Natural killer cell treated with Interleukin-12 subunit alpha and Interleukin-12 subunit beta and Interleukin-15 and Interleukin-18, amount 100 ng/mL, for 72 hours (primary cell): ENCODE measurements at places on chromosomes 7 and 10.

- peak; percentile 77 for DNase-seq
These were observed 1.1 kb downstream of the NANOS1 start for GRCh38 chr10:119030421-119031250.

- no peak for DNase-seq
These were observed 87.8 kb downstream of the GLCCI1 start for GRCh38 chr7:8056439-8056838.

DNA sequence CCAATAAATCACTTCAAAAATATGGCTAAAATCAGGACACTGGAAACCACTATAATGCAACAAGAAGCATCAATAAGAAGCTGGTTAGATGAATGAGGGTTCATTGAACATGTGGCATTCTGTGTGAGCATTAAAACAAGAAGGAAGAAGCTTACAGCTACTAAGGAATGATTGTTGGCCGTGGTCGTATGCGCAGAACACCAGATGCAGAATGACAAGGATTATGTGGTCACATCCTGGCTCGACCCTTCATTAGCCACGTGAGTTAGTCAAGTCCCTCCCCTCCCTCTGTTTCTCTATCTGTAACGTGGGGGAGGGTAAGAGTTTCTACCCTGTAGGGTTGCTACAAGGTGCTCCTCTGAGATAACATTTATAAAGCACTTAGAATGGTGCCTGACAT lies 174.3 kb downstream of the ADAM12 start:
- no peak for DNase-seq

- DNase-seq, result no peak
These were observed 84.0 kb upstream of the TMEM248 start for GRCh38 chr7:66837007-66837406.

DNA sequence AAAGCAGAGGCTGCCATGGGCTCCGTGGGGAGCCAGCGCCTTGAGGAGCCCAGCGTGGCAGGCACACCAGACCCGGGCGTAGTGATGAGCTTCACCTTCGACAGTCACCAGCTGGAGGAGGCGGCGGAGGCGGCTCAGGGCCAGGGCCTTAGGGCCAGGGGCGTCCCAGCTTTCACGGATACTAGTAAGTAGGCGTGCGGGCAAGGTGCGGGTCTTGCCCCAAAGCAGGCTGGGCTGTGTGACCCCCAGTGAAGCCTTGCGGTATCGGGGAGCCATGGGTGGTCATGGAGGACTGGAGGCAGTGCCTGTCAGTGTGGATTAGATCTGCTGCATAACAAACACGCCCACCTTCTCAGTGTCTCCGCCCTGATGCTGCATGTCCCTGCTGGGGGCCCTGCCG lies 5.1 kb downstream of the SLC29A4 start:
- DNase-seq, result no peak

- no peak for DNase-seq
These were observed 61.2 kb downstream of the NEURL1 start for GRCh38 chr10:103554488-103555324.

DNA sequence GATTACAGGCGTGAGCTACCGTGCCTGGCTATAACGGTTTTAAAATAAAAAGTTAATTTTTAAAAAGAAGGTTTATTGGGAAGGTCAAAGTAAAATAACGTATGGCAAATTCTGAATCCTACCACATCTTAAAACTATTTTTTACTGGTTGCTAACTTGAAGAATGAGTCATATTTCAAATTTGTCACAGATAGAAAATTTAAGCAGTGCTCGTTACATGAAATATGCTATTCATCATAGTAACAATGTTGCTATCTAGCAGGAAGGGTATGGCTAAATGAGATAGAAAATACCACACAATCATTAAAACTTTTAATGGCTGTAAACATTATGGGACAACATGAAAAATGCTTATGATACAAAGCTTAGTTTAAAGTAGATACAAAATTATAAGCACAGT lies 500.5 kb downstream of the PHTF2 start:
- DNase-seq, result no peak

DNA sequence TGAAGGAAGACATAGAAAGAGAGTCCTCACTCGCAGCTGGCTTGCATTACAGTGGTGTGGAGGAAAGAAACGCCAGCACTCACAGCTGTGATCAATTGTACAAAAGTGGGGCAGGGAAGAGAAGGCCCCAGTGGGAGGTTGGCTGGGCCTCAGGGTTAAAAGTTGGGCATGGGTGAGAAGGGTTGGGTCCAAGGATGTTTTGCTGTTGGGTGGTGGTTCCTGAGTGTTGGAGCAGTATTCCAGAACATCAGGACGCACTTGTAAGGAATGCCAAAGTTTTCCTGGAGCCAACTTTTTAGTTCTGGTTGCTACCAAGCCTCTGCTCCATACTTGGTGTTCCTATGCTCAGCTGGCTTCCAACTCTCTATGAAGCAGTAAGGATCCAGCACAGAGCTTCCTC lies 55.4 kb upstream of the MKRN1 start:
- DNase-seq, result no peak

GRCh38 chr7:50331564-50332208 lies 27.2 kb downstream of the IKZF1 start:
- no peak for DNase-seq

GRCh38 chr7:106260136-106260561 lies 24.6 kb downstream of the NAMPT start:
- no peak for DNase-seq

DNA sequence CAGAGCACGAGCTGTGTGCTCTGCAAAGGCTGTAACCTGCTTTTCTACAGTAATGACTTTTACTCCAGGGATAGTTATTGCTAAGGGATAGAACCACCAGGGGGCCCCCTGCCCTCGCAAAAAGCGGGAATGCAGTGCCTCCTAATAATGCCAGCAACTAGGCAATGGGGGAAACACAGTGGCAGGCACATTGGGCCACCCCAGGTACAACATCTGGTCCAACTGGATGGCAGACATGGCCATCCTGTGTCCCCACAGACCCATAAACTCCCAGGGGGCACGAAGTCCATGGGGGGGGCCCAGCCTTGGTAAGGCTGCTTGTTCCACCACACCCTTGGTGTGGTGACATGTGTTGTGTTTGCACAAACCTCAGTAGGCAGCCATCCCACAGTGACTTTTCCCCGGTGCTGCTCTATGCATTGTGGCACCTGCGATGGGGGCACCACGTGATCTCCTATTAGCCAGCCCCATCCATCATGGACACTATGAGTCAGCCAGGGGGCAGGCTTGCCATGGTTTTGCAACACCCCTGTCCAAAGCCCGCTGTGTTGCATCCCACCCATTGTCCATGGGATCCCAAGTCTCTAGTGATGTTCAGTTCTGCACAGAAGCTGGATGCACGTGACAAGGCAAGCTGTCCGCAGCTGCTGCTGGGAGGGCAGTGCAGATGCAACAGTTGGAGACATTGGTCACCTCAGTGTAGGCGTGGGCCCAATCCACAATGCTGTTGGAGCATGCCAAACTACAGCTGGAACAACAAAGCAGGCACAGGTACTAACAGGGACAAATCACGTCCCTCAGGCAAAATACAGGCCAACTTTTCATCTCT lies 84.0 kb downstream of the ANLN start:
- DNase-seq, result no peak

- no peak for DNase-seq
These were observed 86.9 kb upstream of the ADAM12 start for GRCh38 chr10:126475074-126475691.

DNA sequence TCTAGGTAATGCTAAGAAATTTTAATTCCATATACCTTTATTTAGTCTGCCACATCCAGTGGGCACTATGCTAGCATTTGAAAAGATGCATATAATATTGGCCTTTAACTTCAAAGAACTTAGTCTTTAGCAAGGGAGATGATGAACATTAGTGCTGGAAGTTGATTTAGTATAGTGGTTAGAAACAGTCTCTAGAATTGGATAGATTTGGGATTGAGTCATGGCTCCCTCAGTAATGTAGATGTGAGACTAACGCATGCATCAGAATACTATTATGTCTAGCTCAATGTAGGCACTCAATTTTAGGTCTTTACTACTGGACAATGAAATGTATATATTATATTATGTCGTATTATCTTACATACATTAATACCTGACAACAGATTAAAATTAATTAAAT lies 5.8 kb downstream of the DKK1 start:
- no peak for DNase-seq

- DNase-seq, result no peak
These were observed 109.8 kb upstream of the WDR11 start for GRCh38 chr10:120741396-120741795.

DNA sequence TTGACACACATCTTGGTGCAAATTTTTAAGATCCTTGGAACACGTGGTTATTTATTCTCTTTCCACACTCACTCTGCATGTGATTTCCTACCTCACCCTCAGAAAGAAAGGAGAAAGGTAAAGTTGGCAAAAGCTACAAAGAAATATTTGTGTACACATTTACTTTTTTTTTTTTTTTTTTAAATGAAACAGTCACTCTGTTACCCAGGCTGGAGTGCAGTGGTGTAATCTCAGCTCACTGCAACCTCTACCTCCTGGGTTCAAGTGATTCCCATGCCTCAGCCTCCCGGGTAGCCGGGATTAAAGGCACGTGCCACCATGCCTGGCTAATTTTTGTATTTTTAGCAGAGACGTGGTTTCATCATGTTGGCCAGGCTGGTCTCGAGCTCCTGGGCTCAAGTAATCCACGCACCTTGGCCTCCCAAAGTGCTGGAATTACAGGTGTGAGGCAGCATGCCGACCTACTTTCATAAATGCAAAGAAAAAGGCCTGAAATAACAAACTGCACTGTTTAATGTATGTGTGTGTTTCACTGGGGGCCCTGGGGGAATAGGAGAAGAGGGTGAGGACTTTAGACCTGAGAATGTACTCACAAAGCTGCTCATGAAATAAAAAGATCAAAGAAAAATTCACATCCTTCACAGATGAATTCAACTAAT lies 71.6 kb upstream of the GRID1 start:
- DNase-seq, result no peak

DNA sequence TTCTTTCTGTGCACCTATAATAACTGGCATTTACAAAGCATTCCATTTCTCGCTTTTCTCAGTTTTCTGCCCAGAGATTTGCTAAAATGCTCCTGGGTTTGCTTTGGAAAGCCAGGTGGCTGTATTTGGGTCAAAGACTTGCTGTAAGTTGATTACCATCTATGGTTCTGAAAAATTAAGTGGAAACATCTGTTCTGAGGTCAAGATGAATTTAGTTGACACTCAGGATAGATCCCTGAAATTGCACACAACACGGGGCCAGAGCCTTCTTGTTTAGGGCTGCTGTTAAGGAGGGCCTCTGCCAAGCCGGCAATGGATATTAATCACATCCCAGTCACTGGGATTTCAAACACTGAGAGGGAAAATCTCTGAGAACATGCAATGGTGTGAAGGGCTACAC lies 111.6 kb upstream of the GLI3 start:
- DNase-seq, result no peak

- no peak for DNase-seq
These were observed 5.2 kb downstream of the KAT6B start for GRCh38 chr10:74831518-74832120.

- no peak for DNase-seq
These were observed 255.1 kb upstream of the MKLN1 start for GRCh38 chr7:131072505-131073091.

DNA sequence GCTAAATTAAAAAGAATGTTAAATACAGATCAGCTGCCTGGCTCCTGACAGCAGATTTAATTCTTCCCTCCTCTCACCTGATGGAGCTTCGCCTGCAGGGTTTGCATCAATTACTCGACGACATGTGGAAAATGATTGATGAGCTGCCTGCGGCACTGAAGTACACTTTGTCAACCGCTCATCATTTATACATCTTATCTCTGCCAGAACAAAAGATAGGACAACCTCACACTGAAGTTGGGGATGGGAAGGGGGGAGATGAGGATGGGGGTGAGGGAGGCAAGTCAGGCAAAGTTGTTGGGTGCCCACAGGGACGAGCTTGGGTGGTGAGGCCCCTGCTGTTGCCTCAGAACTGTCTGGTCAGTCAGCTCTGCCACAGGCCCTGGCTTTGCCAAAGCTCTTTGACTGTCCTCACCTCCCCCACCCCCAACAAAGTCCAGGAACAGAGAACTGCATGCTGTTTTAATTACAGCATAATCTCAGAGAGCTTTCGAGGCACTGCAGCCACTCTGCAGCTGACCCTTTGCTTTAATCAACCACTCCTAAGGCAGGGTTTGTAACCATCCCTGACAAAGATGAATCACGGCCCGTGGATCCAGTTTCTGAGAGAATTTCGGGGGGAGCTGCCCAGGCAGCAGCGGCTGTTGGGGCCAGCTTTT lies 702.3 kb downstream of the LRMDA start:
- no peak for DNase-seq

GRCh38 chr7:41107330-41107937 lies 595.5 kb downstream of the INHBA start:
- DNase-seq, result no peak

GRCh38 chr7:142720172-142720773 lies 29.0 kb upstream of the PRSS1 start:
- DNase-seq, result no peak

DNA sequence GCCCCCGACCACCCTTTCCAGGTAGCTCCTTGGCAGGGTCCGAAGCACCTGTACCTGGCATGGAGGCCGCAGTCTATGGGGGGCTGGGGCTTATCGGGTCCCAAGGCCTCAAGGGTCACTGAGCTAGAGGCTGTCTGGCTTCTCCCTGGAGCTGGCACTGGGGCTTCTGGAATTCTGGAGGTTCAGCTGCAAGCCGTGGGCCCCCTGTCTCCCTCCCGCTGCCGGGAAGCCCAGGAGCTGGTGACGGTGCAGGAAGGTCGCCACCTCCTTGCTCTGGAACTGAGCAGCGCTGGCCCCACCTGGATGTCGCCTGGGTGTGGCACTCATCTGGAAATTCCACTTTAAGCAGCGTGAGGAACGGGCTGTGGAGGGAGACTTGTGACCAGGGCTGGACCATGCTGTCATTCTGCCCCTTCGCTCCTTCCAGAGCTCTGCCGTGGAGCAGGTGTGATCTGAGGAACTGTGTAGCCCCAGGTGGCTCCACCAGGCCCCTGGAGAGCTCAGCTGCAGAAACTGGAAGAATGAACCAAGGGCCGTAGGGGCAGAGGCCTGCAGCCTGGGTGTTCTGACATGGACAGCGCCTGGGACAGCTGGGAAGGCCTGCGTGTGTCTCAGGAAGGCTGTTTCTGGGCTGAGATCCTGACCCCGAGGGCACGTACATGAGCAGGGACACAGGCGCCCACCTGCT lies 129.7 kb upstream of the PPP2R2D start:
- DNase-seq, result no peak

- DNase-seq, result no peak
These were observed 91.1 kb upstream of the GNA12 start for GRCh38 chr7:2934984-2935740.

DNA sequence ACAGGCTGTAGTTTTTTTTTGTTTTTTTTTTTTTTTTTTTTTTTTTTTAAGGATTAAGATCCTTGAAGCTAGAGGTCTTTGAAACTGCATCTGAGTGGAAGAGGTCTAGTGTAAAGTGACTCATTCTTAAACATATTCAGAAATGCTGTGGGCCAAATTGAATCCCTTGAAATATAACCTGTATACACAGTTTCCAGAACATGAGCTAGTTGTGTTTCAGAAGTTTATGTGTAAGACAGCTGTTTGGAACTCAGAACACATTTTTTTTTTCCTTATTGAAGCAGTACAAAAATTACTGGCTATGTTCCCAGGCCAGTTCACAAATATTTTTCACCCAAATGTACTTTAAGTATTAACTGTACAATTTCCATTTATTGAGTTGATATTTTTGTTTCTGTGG lies 67.9 kb downstream of the PPP1R9A start:
- DNase-seq, result no peak
